Activated CD4-positive, alpha-beta T cell treated with anti-CD3 and anti-CD28 coated beads, Interleukin-2, amount 10 ng/mL, durations not matched to agents 24 days and 14 days (primary cell): ENCODE measurements at places on chromosomes 7 and 10.

- DNase-seq: no peak
Observed at GRCh38 chr7:28161331-28161730, 19.3 kb downstream of the JAZF1 start.

- no peak for DNase-seq
Observed at GRCh38 chr7:80411621-80412020, 100.2 kb downstream of the GNAT3 start.

DNA sequence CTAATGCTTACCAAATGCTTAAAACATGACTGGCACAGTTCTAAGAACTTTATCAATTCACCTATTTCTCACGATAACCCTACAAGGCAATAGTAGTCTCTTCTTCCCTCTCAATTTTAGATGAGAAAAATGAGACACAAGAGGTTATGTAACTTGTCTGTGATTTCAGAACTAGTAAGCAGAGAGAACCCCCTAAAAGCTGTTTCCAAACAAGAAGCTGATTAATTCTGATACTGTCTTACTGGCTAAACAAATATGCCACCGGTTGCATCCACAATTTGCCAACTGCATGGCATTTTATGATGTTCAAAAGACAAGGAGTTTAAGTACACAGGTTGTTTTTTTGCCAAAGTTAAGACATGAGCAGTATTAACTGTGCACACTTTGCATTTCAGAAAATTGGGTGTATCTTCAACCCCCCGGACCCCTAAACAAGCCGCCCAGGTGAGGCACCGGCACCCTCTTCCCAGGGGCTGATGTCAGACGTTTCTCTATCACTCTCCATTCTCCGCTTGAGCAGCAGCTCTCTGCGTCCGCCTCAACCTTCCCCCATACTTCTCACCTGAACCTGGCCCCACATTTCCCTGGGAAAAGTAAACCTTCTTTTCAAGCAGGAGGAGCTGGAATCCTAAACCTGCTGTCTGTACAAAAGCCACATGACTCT lies 21.7 kb downstream of the RSU1 start:
- DNase-seq: no peak

DNA sequence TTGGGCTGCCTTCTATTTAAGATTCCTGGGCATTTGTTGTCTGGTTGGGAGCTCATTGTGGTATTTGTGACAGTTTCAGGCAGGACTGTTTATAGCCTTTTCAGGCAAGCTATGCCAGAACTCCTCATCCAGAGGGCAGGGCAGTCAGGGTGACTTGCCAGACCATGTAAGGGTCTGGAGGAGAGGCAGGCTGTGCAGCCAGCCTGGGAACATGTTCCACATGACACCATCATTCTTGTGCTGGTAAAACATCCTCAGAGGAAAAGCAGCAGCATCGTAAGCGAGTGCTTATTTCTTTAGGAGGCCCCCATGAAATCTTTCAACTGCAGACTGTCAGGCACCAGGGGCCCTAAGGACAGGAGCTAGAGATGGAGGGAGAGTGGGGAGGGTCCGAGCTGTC lies 44.0 kb upstream of the SORBS1 start:
- no peak for DNase-seq

DNA sequence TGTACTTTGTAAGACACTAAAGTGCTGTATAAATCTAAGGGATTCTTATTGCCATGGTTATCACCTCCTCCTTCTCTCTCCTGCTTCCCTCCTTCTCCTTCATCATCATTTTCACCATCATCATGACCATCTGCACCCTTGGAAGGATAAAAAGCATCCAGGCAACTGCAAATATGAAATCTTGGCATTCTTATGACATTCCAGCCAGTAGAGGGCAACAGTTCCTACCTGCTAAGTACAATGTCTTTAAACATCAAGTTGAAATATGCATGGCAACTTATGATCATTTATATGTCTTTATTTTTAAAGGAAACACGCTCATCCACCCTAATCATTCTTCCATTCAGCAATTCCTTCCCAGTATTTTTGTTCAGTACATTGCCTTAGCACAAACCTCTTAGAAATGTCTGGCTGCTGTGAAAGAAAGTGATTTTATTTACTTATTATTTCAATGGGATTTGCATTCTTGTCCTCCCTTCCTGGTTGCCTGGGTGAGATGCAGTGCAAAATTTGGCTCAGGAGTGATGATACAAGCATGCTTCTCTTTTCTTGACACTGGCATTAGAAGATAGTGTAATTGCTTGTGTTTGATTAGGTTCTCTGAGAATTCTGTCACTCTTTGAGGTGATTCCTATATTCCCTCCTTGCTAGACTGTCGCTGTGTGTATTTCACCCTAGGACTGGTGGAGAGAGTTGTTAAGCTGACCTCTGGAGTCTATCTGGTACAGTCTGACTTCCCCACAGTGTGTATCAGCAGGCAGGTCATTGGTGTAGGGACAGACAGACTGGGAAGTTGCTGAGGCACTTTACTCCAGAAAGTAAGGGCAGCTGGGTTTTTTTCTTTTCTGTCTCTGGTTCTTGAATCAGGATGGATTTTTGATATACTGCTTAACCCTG lies 188.5 kb upstream of the BMPER start:
- no peak for DNase-seq

- no peak for DNase-seq
Observed at GRCh38 chr7:105261689-105262088, 127.0 kb downstream of the SRPK2 start.

DNA sequence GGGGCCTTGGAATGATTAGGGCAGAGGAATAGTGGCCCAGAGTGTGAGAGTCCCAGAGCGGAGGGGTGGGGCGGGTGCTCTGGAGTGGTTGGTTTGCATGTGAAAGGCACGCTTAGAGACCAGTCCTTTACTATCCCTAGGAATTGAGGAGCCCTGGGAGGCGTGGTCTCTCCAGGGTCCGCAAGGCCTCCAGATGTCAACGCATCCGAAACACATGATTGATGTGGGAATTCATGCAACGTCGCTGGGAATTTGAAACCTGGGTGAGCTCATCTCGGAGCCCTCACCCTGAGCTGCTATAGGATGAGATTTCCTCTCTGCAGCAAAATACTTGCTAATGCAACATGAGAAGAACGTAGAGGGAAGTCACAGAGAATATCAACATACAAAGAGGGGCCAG lies 51.2 kb downstream of the NPTX2 start:
- DNase-seq: no peak

GRCh38 chr10:9636216-9636615 lies 1381.5 kb upstream of the CELF2 start:
- DNase-seq: no peak
